ENCODE measurements at places on chromosomes 2 and 18.

GRCh38 chr2:97659256-97660043, 4.4 kb downstream of the ACTR1B start:
- DNase-seq, result no peak

GRCh38 chr2:79936715-79937114, 367.8 kb downstream of the LRRTM1 start:
- no peak for DNase-seq

DNA sequence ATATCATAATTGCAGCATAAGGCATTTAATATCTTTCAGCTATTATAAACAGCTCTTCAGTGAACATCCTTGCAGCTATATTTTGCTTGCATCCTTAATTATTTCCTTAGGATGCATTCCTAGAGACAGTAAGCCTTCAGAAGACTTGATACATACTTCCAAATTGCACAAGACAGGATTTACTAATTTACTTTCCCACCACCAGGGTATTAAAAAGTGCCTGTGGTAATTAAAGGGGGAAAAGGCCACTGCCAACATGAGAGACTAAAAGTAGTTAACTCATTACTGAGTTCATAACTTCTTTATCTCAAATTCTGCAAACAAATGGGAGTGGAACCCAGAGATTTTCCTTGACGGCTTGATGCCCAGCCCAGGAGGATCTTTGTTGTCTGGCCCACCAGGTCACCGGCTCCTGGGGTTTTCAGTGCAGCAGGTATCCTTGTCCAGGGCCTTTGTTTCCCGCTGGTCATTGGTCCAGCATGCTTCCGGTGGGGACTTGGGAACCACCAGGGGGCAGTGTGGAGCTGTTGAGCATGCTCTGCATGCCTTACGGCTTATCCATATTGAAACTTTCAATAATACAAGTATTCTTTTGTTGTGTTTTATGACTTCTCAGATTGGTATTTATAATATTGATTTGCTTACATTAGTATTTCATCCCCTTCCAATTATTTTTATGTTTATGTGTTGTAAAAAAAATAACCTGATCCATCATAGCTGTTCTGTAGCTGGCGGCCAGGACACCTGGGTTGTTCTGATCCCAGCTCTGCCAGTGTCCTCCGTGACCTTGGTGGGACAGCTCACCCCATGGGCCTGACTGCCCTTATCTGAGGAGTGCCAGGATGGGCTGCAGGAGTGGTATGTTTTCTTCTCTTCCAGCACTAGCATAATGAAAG, 61.4 kb downstream of the TGOLN2 start:
- DNase-seq, result peak; percentile 89

DNA sequence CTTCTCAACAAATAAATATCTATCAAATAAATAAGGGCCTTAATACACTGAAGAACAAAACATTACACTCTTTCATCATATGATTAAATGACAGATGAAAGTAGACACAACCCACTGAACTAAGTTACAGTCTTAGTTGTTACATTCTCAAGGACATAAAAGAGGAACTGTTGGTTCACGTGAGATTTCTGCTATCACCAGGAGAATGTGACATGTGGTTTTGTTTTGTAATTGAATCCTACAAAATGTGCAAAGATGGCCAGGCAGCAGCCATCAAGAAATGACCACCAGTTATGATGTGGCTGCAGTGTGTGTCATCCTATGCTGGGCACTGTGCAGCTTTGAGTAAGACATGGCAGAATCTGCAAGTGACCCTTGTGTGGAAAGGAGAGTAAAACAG, 310.6 kb upstream of the PIK3C3 start:
- peak; percentile 10 for DNase-seq

DNA sequence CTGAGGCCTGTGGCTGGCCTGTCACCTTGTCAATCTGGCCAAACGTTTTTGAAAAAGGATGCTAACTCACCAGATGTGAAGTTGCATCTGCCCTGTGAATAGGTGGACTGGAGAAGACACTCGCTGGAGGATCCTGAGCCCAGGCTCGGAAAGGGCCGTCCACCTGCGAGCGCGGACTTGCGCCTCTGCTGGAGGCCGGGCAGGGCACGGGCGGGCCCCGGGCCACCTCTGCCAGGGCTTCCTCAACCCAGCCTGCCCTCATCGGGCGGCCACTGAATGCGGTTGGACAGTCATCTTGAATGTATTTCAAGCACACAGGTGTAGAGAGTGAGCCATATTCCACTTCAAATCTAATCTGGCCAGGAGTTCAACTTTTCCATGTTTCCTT, 83.9 kb downstream of the FAM210A start:
- DNase-seq, result no peak

DNA sequence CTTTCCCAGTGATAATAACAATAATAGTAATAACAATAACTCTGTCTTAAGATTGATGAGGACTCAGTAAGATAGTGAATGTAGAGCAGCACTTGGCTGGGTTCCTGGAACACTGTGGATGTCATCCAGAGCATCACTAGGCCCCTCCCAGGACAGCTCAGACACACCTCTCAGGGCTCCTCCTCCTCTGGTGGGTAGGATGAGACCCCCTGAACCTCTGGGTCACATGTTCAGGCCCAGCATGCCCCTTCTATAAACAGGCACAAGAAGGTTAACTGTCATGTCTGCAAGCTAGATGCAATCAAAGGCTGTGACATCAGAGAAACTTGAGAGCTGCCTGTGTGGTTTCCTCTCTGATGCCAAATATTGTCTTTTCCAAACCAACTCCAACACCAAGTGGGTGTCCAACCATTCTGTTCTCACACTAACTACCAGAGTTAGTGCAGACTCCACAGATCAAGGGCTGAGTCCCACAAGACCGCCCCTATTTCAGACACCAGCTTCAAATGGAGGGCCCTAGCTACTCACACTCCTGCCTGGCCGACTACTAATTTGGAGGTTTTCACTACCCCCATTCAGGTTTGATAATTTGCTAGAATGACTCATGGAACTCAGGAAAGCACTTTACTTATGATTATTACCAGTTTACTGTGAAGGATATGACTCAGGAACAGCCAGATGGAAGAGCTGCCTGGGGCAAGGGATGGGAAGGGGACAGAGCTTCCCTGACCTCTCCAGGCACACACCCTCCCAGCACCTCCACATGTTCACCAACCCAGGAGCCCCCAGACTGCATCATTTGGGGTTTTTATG, 46.4 kb upstream of the BZW1 start:
- DNase-seq, result peak; percentile 13

DNA sequence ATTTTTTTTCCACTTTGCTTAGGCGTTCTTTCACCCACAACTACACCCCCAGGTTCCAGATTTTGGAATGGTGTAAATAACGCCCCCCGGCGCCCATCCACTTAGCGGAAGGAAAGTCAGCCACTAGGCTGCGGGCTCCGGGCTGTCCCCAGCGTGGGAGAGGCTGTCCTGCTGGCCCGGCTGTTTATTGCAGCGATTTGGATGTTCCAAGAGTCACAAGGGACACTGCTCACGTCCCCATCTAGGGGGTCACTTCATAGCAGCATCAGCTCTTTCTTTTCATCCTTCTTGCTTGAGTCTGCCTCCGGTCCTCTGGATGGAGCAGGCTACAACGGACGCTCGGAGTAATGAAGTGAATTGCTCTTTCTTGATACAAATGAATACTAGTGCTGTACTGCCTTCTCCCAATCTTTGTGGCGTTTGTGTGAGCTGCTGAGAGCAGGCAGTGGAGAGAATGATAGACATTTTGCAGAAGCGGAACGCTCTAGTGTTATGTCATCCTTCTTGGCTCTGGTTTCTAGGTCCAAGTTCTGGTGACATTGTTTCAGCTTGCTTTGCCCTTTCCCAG, 50.7 kb upstream of the PAIP2B start:
- peak; percentile 83 for DNase-seq

DNA sequence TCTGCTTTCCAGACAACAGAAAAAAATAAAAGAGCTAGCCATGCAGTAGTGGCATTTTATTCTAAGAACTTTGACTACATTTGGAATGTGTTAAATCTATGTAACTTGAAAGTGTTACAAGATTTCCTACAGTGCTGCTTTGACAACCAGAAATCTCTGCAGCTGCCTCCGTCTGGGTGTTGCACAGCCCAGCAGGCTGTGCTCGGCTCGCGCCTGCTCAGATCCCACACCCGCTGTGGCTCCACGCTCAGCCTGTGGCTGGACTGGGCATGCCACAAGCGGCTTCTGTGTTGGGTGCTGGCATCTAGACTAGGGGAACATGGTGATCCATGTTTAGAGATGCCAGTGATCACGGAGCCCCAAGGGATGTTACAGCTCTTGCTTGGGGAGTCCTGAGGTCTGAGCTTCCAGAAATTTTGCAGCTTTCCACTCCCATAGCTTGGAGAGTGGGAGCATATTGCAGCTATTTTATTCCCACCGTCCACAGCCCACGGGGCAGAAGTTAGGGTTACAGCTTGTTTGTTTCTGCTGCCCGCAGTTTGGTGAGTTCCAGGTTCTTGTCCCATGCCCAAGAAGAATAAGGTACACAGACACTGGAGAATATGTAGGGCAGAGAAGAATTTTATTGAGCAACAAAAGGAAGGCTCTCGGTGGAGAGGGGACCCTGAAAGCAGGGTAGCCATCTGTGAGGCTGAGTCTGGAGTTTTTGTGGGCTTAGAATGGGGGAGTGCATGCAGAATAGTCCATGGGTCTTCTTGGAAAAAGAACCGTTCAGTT, 44.1 kb downstream of the FAM171B start:
- peak; percentile 3 for DNase-seq

DNA sequence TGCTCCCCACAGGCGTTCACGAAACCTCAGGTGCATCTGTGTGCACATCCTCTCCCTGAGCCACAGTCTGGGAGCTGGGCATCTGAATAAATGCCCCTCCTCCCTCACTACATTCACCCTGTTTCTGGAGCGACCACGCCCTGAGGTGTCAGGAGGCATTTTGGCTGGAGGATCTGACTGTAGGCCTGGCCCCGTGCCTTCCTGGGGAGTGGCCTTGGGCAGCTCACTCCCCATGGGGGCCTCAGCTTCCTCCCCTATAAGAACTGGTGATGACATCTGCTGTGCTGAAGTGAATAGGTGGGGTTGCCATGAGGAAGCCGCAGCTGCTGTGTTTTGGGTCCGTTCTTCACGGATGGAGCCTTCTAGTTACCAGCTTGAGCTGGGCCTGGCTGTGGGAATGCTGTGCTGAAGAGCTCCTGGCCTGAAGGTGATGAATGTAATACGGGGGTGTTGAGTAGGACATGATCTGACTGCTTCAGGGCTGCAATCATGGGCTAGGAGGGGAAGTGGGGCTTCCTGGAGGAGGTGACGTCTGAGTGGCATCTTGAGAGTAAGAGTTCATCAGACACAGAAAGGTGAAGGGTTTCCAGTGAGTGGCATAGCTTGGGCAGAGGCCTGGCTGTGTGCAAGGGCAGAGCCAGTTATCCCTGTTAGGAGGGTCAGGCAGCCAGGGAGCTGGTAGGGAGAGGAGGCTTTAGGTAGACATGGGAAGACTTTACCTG, 58.2 kb downstream of the GLI2 start:
- no peak for DNase-seq

GRCh38 chr2:237859533-237860272, at the start of gene RAMP1:
Gene RAMP1, plus strand, starts transcription at chr2:237859623. Its CDS starts 53 bp downstream, at chr2:237859676.
- DNase-seq, result peak; percentile 28

GRCh38 chr2:203583701-203584100, 48.6 kb upstream of the RAPH1 start:
- no peak for DNase-seq
